A549 treated with Mapracorat at 1 μM for 4 hours (cell line): ENCODE measurements at places on chromosomes 3 and 15. TPM values are rescaled to one million over a fixed set of nuclear protein-coding genes. Genes with fewer than 3 reads are reported as not detected.

Gene SLC28A2
- total RNA-seq, result not detected in 5 replicates

Gene OIP5
- total RNA-seq, result 12.7 to 14.7 TPM (median 13.9 TPM) in 5 replicates

Gene SLC9C1
- not detected in 5 replicates for total RNA-seq

Gene SYNPR
- not detected in 5 replicates for total RNA-seq

Gene HYAL3
- total RNA-seq, result 7.0 to 10.7 TPM (median 9.1 TPM) in 5 replicates

Gene CPOX
- 16.5 to 23.9 TPM (median 21.0 TPM) in 5 replicates for total RNA-seq

Gene IGSF10
- total RNA-seq, result 0.28 to 0.57 TPM (median 0.35 TPM) in 5 replicates

Gene CHMP2B
- 92.6 to 119 TPM (median 100 TPM) in 5 replicates for total RNA-seq

Gene RLBP1
- total RNA-seq, result not detected in 5 replicates

Gene IL17RD
- total RNA-seq, result 0.54 to 1.4 TPM (median 1.1 TPM) in 5 replicates

Gene FOXL2NB
- 0.63 to 1.4 TPM (median 0.91 TPM) in 5 replicates for total RNA-seq

Gene SLC22A14
- total RNA-seq, result 0.06 to 0.07 TPM (median 0.07 TPM) in 3 of 5 replicates, not detected in the others

Gene U2SURP
- total RNA-seq, result 72.8 to 105 TPM (median 85.4 TPM) in 5 replicates

Gene DUOX2
- 0.02 to 0.06 TPM (median 0.03 TPM) in 4 of 5 replicates, not detected in the other for total RNA-seq

Gene WDR6
- 56.1 to 78.2 TPM (median 75.6 TPM) in 5 replicates for total RNA-seq

Gene CCR5
- total RNA-seq, result not detected in 5 replicates

Gene SPINK8
- not detected in 5 replicates for total RNA-seq

Gene ZBED2
- total RNA-seq, result 0.10 to 0.32 TPM (median 0.22 TPM) in 5 replicates

Gene SOX14
- total RNA-seq, result not detected in 5 replicates

Gene GNB4
- 10.6 to 18.9 TPM (median 16.3 TPM) in 5 replicates for total RNA-seq

Gene LTF
- total RNA-seq, result 0.06 TPM in 1 of 5 replicates, not detected in the others

Gene TMEM202
- total RNA-seq, result not detected in 5 replicates

Gene SMCO1
- total RNA-seq, result not detected in 5 replicates

Gene MCF2L2
- total RNA-seq, result 0.12 to 0.59 TPM (median 0.20 TPM) in 5 replicates

Gene PLSCR5
- not detected in 5 replicates for total RNA-seq

Gene C2CD4B
- 0.14 to 0.41 TPM (median 0.19 TPM) in 5 replicates for total RNA-seq

Gene CACNA2D3
- 0.09 to 0.34 TPM (median 0.17 TPM) in 5 replicates for total RNA-seq

Gene GABRR3
- total RNA-seq, result not detected in 5 replicates

Gene ACKR4
- total RNA-seq, result not detected in 5 replicates

Gene BUB1B
- total RNA-seq, result 24.0 to 29.7 TPM (median 27.8 TPM) in 5 replicates

Gene KCNAB1
- total RNA-seq, result not detected in 5 replicates

Gene TM4SF4
- total RNA-seq, result 25.7 to 46.4 TPM (median 34.4 TPM) in 5 replicates

Gene SERPINI2
- total RNA-seq, result not detected in 5 replicates

Gene GPR87
- total RNA-seq, result 2.1 to 2.6 TPM (median 2.3 TPM) in 5 replicates

Gene FAM107A
- 0.11 to 0.24 TPM (median 0.20 TPM) in 5 replicates for total RNA-seq

Gene C3orf52
- 11.1 to 14.1 TPM (median 12.4 TPM) in 5 replicates for total RNA-seq

Gene SMAD6
- 16.9 to 29.6 TPM (median 25.2 TPM) in 5 replicates for total RNA-seq

Gene RTP3
- not detected in 5 replicates for total RNA-seq

Gene TRPM1
- total RNA-seq, result not detected in 5 replicates

Gene MINAR1
- total RNA-seq, result 0.30 to 0.57 TPM (median 0.47 TPM) in 5 replicates

Gene CLRN1
- total RNA-seq, result not detected in 5 replicates

Gene DLEC1
- total RNA-seq, result 0.03 to 0.05 TPM (median 0.04 TPM) in 3 of 5 replicates, not detected in the others

Gene CPNE4
- total RNA-seq, result 4.9 to 8.8 TPM (median 5.9 TPM) in 5 replicates

Gene PTH1R
- total RNA-seq, result 1.1 to 1.8 TPM (median 1.4 TPM) in 5 replicates

Gene INSYN1
- total RNA-seq, result 0.95 to 3.1 TPM (median 1.4 TPM) in 5 replicates

Gene GOLGA6B
- total RNA-seq, result 0.10 TPM in 1 of 5 replicates, not detected in the others

Gene CADPS
- not detected in 5 replicates for total RNA-seq

Gene ZMAT3
- 5.6 to 8.1 TPM (median 6.7 TPM) in 5 replicates for total RNA-seq

Gene SEMA6D
- not detected in 5 replicates for total RNA-seq

Gene AQP9
- 0.05 to 0.06 TPM in 2 of 5 replicates, not detected in the others for total RNA-seq

Gene PIF1
- 11.6 to 23.5 TPM (median 16.4 TPM) in 5 replicates for total RNA-seq

Gene PFN2
- 143 to 173 TPM (median 152 TPM) in 5 replicates for total RNA-seq

Gene ISLR2
- 0.11 to 0.27 TPM (median 0.17 TPM) in 4 of 5 replicates, not detected in the other for total RNA-seq

Gene TMEM207
- not detected in 5 replicates for total RNA-seq

Gene TICRR
- total RNA-seq, result 10.9 to 13.5 TPM (median 12.0 TPM) in 5 replicates

Gene COL6A5
- total RNA-seq, result 0.05 TPM in 1 of 5 replicates, not detected in the others

Gene ADGRG7
- not detected in 5 replicates for total RNA-seq

Gene TNFAIP8L3
- total RNA-seq, result 23.0 to 30.6 TPM (median 25.9 TPM) in 5 replicates

Gene ZDHHC23
- total RNA-seq, result 3.0 to 3.9 TPM (median 3.5 TPM) in 5 replicates
